ENCODE measurements at places on chromosomes 3 and 15. TPM values are rescaled to one million over a fixed set of nuclear protein-coding genes. Genes with fewer than 3 reads are reported as not detected.

DNA sequence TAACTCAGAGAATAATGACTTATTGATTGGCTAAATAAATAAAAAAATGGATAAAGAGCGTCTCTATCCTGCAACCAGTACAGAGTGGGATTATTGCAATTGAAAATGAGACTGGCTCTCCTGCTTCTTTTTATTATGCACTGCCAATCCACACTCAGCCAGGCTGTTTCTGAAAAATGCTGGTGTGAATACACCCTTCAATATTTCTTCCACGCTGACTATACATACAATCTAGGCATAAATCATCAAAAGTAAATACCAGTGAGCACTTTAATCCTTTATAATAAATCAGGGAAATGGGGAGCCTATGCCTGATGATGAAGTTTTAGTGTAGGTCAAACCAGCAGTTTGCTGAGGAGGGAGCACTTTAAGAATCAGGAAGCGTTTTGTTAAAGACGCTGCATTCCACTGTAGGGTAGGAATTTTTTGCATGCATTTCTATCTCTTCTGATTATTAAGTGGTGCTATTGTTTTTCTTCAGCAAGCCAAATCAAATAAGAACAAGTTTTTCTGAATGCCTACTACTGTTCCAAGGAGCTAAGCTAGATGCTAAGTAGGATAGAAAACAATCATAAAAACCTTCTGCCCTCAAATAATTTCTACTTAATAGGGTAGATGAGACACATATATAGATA lies 781.5 kb downstream of the TBL1XR1 start:
- DNase-seq, result no peak

GRCh38 chr15:40379853-40380252 lies 2.7 kb upstream of the KNSTRN start:
- DNase-seq, result peak; percentile 38

GRCh38 chr3:53581671-53582070 lies 87.3 kb downstream of the CACNA1D start:
- DNase-seq, result no peak

Gene B2M
- total RNA-seq, result 2,056 TPM

DNA sequence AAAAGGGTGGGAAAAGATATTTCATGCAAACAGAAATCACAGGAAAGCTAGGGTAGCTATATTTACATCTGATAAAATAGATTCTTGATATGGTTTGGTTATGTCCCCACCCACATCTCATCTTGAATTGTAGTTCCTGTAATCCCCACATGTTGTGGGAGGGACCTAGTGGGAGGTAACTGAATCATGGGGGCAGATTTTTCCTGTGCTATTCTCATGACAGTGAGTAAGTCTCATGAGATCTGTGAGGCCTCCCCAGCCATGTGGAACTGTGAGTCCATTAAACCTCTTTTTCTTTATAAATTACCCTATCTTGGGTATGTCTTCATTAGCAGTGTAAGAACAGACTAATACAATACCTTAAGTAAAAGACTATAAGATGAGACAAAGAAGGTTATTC lies 558.1 kb downstream of the RSL24D1 start:
- DNase-seq, result no peak

- no peak for DNase-seq
Observed at GRCh38 chr3:120457827-120458226, 7.0 kb upstream of the FSTL1 start.

Gene COL6A5
- total RNA-seq, result not detected

Gene CPN2
- not detected for total RNA-seq

Gene FBLN2
- not detected for total RNA-seq

DNA sequence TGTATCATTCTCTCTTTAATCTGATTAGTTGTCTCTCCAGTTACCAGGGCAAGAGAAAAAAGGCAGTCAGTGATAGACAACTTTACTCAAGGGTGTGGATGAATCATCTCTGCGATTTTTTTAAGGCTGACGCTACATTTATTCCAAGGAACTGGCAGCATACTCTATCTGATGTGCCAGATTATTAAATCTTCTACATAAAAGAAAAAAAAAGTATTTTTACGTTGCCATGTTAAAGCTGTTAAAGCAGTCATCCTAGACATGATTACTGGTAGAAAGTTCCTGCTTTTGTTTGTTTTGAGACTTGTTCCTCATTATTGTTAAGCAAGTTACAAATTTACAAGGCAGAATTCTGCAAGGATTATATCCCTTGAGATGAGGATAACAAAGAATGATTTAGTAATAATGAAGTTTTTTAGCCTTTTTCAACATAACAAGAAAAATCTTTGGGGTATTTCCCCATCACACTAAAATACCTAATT lies 121.7 kb downstream of the CBLB start:
- no peak for DNase-seq

DNA sequence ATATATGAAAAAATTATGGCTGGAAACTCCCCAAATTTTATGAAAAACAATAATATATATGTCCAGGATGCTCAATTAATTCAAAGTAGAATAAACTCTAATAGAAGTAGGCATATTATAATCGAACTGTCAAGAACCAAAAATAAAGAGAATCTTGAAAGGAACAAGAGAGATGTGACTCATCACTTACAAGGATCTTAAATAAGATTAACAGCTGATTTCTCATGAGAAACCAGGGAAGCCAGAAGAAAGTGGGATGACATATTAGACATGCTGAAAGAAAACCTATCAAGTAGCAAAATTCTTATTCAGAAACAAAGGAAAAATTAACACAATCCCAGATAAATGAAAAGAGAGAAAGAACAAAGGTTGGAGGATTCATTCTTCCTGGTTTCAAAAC lies 66.8 kb downstream of the FAIM start:
- no peak for DNase-seq

Gene CSPG5
- 12.5 TPM for total RNA-seq

- DNase-seq, result no peak
Observed at GRCh38 chr3:129596194-129597086, 10.0 kb downstream of the PLXND1 start.

GRCh38 chr3:194307849-194308248 lies 43.3 kb downstream of the CPN2 start:
- DNase-seq, result peak; percentile 57

Gene SERPINI1
- total RNA-seq, result 2.5 TPM

DNA sequence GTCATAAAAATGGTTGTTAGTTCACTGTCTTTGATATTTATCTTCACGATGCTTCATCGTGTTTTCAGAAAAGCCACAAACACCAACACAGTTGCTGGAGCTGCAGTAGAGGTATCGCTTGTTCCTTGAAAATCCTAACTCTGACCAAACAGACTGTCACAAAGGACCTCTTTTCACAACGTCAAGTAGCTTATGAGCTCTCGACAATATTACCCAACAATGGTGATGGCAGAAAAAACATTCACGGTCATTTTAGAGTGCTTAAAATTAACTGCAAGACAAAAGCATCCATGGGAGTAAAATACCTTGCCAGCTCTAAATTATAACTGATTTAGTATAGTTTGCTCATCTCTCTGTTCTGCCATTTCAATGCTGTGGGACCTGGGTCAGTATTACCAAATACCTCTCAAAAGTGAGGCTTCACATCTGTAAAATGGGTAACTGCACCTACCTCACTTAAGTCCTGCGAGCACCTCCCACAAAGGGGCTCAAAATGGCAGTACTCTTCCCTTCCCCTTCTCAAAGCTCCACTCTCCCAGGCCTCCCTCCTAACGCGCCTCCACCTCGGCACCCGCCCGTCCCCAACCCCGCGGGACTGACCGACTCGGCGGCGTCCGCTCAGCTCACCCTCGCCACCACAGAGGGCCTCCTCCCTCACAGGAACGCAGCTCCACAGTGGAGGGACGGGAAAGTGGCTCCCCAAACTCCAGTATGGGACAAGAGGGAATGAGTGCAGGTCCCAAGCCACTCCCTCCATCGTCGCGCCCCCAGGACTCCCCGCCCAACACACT lies 546 bp downstream of the TRIM59 start:
- no peak for DNase-seq

GRCh38 chr3:71495708-71496472 lies 87.6 kb downstream of the FOXP1 start:
- peak; percentile 53 for DNase-seq

Gene DVL3
- 45.6 TPM for total RNA-seq

GRCh38 chr3:142022381-142022780 lies 127.0 kb downstream of the TFDP2 start:
- peak; percentile 30 for DNase-seq

GRCh38 chr3:147393943-147394883 lies 12.1 kb downstream of the ZIC4 start:
- DNase-seq, result no peak

- no peak for DNase-seq
Observed at GRCh38 chr3:60920519-60920918, 330.7 kb downstream of the FHIT start.

- no peak for DNase-seq
Observed at GRCh38 chr3:55406696-55407425, 80.2 kb downstream of the WNT5A start.

DNA sequence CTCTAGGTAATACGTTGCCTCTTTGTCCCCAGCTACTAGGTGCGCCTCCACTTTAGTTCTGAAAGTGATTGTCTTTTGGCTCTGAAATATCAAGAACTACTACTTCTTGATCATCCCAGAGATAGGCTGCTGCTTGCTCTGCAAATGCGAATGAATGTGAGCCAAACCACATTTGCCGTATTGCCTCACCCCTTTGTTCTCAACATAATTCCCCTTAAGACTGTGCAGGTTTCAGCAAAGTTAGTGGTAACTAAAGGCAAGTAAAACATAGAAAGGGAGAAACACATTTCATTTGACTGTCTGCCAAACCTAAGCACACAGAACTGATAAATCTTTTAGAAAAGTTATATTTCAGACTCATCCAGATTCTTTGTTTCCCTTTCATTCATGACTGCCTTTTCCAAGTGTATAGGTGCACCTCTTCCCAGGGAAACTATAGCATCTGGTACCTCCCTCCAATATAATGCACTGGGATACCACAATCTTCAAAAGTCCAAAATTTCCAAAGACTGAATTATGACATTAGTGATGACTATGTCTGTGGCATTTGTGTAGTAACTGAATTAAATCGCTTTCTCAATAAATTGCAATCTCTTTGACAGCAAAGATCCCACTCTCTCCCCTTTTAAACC lies 720.6 kb upstream of the CBLB start:
- no peak for DNase-seq

GRCh38 chr3:130946882-130947281 lies 53.0 kb downstream of the ATP2C1 start:
- no peak for DNase-seq

GRCh38 chr15:82570721-82571508 lies 30.7 kb upstream of the RPS17 start:
- DNase-seq, result no peak

GRCh38 chr15:66831801-66832390 lies 129.9 kb downstream of the SMAD6 start:
- DNase-seq, result no peak
